OCI-M1 (cell line): ENCODE measurements at places on chromosomes 4 and X.

GRCh38 chr4:52825460-52826090 lies 36.5 kb upstream of the RASL11B start:
- DNase-seq, result no peak

DNA sequence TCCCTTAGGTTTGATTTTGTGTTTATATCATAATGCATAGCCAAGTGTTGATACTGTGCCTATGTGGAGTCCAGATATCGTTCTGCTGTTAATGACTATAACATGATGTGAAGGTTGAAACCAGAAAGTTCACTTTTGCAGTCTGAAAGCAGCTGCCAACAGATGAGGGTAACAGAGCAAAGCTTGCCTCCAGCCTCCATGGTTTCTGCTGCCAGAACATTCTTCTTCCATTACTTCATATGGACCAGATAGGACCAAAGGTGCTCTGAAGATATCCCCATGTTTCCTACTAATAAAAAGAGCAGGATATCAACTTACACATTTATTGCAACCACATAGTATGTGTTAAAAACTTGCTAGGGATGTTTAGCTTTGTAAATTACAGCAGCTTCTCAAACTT lies 394.1 kb downstream of the SPRY1 start:
- DNase-seq, result no peak

- no peak for DNase-seq
Measured at GRCh38 chr4:108043526-108043925, 53.8 kb downstream of the HADH start.

DNA sequence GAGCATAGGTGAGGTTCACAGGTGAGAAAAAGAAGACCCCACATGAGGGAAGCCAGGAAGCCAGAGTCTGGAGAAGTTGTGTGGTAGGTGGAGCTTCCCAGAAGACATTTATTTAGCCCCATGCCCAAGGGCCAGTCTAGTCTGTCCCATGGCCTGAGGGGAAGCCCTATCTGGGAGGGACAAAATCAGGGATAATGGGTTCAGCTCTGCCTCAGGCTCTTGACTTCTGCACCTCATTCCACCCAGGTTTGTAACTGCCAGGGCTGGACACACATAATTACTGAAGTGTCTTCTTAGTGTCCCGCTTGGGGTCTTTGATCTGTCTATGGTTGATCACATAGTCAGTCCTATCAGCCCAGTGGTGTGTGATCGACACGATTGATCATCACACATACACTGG lies 36.0 kb downstream of the TSC22D3 start:
- no peak for DNase-seq

DNA sequence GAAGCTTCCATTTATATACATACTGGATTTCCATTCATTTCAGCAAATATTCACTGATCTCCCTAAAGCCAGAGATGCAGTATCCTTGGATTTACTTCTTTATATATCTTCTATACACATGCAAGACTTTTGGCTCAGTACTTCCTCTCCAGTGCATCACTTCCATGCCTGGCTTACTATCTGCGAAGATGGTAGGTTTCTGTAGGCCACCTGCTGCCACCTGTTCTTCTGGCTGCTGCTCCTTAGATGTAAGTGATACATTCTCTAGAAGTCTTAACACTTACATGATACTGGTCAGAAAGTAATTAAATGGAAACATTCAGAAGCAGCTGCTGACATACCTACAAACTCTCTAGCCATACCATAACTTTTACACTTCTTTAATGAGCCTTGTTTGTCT lies 48.9 kb downstream of the TBC1D9 start:
- DNase-seq, result no peak

GRCh38 chr4:25457053-25457715 lies 80.1 kb downstream of the ANAPC4 start:
- DNase-seq, result peak; percentile 11

DNA sequence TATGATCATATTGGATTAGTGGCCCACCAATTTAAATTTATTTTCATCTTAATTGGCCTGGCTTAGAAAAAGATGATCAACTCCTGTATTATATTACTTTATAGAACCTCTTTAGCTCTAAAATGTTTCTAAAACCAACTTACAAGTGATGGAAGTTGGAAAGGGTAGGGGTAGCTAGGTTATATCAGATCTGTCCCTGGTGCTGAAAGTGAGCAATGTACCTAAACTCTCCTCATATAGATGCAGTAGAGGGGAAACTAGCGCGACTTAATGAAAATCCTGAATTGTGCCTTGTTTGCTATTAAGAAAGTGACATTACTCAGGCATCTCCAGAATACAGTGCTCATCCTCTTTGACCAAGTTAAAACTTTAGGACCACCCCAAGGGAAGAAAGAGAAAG lies 7.5 kb upstream of the PTCHD1 start:
- DNase-seq, result no peak

DNA sequence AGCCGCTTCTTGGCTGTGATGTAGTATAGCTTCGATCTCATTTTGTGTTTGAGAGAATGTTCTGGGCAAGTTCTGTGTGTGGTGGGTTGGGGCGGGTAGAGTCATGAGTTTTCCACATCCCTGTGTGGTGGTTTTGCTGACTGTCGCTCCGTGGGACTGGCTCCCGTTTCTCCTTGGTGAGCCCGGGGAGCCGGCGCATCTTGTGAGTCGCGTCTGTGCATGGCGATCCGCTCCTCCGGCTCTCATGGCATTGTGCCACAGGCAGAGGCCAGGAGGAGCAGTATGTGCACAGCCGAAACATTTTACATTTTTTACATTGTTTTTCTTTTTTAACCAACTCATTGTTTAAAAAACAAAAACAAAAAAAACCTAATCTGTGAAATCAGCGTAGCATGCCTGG lies 27.7 kb upstream of the TBC1D14 start:
- no peak for DNase-seq

DNA sequence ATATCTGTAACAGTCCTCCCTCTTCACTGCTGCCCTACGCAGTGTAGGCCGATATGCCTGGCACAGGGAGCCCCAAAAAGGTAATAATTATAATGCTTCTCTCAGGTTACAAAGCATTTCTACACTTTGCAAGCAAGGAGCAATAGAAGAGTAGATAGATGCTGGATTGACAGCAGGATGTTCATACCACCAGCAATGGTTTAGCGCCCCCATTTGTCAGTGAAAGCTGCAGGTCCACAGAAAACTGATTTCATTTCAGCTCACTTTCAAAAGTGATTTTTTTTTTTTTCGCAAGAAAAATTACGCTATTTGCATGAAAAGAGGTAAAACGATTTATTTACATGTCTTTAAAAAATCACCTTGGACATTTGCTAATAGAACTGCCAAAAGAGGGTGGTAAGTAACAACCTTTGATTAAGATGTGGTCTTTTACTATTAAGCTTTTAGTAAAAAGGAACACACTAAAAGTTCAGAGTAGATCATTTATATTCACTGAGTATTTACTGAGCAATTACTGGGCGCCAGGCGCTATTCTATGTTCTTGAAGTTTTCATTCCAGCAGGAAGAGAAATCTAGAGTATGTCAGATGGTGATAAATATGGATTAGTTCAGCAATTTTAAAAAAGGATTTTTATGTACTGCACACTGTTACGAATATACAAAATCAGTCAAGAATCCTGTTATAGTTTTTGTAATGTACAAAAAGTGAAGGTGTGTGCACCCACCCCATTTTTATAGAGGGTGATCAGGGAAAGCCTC lies 34.4 kb downstream of the HPF1 start:
- peak; percentile 59 for DNase-seq

DNA sequence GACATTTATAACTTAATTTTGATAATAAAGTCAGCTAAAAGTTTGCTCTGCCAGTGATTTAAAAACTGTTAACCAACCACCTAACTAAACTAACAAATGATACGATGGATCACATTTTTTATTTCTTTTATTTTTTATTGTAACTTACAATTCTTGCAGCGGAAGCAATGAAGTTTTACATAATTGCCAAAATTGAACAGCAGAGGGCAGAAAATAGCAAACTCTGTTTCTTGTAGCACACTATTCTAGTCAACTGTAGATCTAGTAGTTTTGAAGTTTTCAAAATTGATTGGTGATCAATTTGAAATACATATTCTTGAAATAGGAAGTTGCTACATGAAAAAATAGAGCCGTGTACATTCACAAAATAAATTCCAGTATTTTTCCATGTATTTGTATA lies 2.8 kb upstream of the GRIA2 start:
- DNase-seq, result peak; percentile 69

DNA sequence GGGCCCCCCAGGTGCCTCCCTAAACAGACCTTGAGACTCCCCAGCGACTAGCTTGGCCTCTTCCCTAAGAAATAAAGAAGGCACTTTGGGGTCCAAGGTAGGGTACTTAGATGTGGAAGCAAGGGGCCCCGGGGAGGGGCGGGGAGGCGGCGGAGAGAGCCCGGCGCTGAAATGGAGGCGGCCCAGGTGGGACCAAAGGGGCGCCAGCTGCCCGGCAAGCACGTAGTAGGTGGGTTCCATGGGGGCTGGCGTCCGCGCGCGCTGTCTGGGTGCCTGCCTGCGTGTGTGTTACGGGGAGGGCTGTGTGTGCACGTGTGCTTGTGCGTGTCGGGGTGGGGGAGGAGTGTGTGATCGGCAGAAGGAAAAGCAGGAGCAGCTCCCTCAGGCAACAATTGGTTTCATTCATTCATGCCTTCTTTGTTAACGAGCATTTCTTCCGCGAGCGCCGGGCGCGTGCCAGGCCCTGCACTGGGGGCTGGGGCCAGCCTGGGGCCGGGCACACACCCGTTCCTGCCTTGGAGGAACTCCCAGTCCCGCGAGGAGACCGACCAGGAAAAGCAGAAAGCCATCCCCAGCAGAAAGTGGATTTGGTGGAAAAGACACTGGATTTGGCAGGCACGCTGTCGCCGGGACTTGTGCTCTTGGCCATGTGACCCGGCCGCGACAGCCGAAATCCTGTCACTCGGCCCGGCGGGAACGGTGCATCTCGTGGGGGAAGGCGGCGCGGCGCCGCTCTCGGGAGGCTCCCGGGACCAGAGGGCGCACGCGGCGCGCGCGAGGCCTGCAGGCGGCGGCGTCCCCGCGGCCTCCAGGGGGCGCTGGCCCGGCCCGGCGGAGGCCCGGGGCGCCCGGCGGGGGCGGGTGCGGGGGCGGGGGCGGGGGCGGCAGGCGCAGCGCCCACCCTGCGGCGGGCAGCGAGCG lies 3.3 kb upstream of the DUSP9 start:
- no peak for DNase-seq

DNA sequence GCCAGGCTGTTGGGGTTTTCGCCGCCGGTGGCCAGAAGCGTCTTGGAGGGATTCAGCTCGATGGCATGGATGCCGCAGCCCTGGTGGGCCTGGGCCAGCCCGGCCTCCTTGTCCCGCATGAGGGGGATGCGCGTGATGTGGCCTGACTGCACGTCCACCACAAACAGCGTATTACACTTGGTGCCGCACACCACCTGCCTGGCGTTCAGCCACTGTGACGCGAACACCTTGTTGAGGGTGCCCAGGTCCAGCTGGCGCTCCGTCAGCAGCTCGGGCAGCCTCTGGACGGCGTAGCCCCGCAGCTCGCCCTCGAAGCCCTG lies 728 bp downstream of the DCAF12L2 start:
- DNase-seq, result no peak

DNA sequence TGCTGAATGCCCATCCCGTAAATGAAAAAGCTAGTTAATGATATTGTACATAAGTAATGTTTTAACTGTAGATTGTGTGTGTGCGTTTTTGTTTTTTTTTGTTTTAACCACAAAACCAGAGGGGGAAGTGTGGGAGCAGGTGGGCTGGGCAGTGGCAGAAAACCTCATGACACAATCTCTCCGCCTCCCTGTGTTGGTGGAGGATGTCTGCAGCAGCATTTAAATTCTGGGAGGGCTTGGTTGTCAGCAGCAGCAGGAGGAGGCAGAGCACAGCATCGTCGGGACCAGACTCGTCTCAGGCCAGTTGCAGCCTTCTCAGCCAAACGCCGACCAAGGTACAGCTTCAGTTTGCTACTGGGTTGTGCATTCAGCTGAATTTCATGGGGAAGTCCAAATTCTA lies at the start of gene SPP1:
TSS of gene SPP1 (plus strand) at position 249 of the 400 bp plus-strand sequence. CDS start 1,182 bp downstream, outside the sequence.
- peak; percentile 86 for DNase-seq

GRCh38 chrX:45900766-45901615 lies 644.2 kb downstream of the ZNF674 start:
- DNase-seq, result no peak
